Astrocyte (in vitro differentiated cells and primary cell): ENCODE measurements at places on chromosomes 5 and 9. TPM values are rescaled to one million over a fixed set of nuclear protein-coding genes. Genes with fewer than 3 reads are reported as not detected.

DNA sequence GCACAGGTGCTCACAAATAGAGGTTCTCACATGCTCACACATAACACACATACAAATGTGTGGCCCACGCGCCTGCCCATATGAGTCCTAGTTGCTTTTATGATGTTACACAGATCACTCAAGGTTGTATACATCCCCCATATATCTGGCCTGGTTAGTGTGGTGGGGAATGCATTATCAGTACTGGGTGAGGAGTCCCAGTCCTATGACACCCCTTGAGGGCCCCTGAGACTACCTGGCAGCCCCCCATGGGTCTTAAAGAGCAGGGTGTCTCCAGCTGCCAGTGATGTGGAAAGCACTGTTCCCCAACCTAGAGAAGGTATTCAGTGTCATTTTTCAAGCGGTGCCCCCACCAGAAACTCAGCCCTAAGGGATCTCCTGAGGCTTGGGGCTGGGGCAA lies 2.8 kb upstream of the HAND1 start:
- peaks cover 98% of the 10 kb centered on the region for H3K27me3 ChIP-seq
- H3K4me1 ChIP-seq = peaks cover 12% of the 10 kb centered on the region
- DNase-seq = no peak
- H3K4me3 ChIP-seq = no peak overlapping the region
- no peaks in the 10 kb centered on the region for H3K36me3 ChIP-seq

- no peaks in the 10 kb centered on the region for H3K36me3 ChIP-seq
- H3K27ac ChIP-seq = no peak overlapping the region
- no peak for DNase-seq
- H3K4me3 ChIP-seq = no peak overlapping the region
- no peaks in the 10 kb centered on the region for H3K4me1 ChIP-seq
- H3K27me3 ChIP-seq = no peaks in the 10 kb centered on the region
These were observed 239.1 kb downstream of the ELAVL2 start for GRCh38 chr9:23586906-23587305.

- no peaks in the 10 kb centered on the region for H3K4me1 ChIP-seq
- H3K27ac ChIP-seq = no peak overlapping the region
- H3K27me3 ChIP-seq = no peaks in the 10 kb centered on the region
- no peaks in the 10 kb centered on the region for H3K36me3 ChIP-seq
- DNase-seq = no peak
These were observed 488.0 kb upstream of the CYLC2 start for GRCh38 chr9:102507044-102507687.

DNA sequence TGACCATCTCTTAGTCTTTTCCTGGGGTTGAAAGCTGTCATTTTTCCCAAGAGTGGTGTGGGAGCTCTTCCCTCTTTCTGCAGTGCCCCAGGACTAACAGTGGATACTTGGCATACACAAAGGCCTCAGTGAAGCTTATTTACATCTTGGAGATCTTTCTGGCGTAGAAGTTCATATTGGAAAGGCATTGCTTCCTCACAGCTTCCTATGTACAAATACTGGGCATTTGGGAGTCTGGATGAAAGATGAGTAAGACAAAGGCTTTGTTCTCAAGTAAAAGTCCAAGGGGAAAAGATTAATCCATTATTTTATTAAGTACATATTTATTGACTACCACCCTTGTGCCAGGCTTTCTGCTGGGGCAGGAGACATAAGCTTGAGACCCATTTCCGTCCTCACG lies 22.0 kb downstream of the MAP3K1 start:
- no peaks in the 10 kb centered on the region for H3K36me3 ChIP-seq
- no peak overlapping the region for H3K4me3 ChIP-seq
- H3K27ac ChIP-seq = no peak overlapping the region
- no peaks in the 10 kb centered on the region for H3K27me3 ChIP-seq
- no peaks in the 10 kb centered on the region for H3K4me1 ChIP-seq

DNA sequence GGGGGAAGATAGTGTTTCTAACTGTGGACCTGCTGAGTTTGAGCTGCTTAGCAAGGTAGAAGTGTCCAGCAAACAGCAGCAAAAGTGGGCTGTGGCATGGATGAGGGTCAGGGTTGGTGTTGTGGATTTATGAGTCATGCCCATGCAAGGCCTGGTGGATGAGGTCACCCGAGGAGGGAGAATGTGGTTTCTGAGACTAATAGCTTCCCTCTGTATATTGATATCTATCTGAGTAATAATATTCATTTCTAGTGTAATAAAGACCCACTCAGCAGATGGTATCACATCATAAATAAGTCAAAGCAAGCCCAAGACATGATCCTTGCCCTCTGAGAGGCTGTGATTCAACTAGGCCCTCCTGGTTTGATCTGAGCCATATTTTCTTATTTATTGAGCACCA lies 597.8 kb upstream of the CLINT1 start:
- H3K4me3 ChIP-seq = no peak overlapping the region
- no peaks in the 10 kb centered on the region for H3K27me3 ChIP-seq
- H3K27ac ChIP-seq = no peak overlapping the region
- H3K36me3 ChIP-seq = no peaks in the 10 kb centered on the region

DNA sequence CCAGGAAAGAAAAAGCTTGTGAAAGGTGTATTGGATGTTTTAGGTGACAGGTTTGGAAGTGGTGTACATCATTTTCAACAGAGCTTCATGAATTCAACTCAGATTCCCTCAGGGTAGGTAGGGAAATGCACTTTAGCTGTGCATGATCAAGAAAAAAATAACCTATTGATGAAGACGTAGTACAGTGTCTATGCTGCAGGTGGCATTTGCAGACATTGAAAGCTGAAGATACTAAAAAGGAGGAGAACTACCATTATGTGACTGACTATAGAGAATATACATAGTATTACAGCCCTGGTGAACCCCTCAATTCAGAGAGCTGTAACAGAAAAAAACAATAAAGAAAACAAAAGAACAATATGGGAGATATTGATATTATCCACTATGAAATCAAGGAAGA lies 2344.7 kb upstream of the ACO1 start:
- H3K36me3 ChIP-seq = no peaks in the 10 kb centered on the region
- H3K27ac ChIP-seq = no peak overlapping the region
- H3K4me3 ChIP-seq = no peak overlapping the region
- no peak for DNase-seq
- no peaks in the 10 kb centered on the region for H3K27me3 ChIP-seq

GRCh38 chr5:177382423-177383029 lies 1.7 kb upstream of the SLC34A1 start:
- H3K27me3 ChIP-seq = peaks cover 12% of the 10 kb centered on the region
- H3K27ac ChIP-seq = no peak overlapping the region
- H3K4me3 ChIP-seq = no peak overlapping the region
- peaks cover 6% of the 10 kb centered on the region for H3K4me1 ChIP-seq
- H3K36me3 ChIP-seq = no peaks in the 10 kb centered on the region

DNA sequence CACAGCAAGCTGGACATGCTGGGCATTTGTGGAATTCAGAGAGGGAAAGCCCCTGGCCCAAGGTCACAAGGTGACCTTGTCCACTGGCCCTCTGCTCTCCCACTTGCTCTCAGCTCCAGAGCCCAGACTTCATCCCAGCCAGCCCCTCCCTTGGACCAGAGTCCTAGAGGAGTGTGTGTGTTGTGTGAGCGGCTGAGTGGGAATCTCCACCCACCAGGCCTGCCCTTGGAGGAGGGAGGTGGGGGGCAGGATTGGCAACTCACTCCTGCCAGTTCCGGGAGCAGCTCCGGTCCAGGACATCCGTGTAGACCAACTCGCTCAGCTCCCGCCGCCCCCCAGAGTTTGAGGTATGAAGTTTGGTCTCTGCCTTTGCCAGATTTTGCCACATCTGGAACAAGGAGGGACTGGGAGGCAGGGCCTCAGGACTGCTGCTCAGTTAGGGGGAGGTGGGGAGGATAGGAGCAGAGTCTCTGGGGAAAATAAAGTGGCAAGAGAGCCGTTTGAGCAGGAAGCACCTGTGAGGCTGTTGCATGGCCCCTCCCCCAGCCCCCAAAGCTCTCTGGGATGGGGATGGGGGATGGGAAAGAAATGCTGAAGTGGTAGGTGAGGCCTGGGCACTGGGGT lies 1.4 kb downstream of the MZB1 start:
- no peak for DNase-seq
- peaks cover 4% of the 10 kb centered on the region for H3K4me1 ChIP-seq
- H3K27ac ChIP-seq = no peak overlapping the region
- H3K36me3 ChIP-seq = no peaks in the 10 kb centered on the region
- H3K4me3 ChIP-seq = no peak overlapping the region
- H3K27me3 ChIP-seq = peaks cover 6% of the 10 kb centered on the region

DNA sequence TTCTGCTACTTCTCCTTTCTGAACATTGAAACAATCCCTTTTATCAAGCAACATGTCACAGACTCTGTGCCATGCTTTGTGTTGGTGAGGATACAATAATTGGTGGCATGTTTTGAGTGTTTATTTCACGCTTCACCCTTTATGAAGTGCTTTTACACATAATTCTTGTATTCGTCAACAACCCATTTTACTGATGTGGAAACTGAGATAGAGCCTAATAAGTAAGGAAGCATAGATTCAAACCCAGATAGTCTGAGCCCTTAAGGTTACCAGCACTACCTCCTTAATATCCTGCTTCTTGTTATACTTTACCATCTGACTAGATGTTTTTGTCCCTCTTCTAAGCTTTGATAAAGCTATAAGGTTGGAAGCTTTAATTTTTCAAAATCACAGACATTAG lies 49.3 kb upstream of the TTC23L start:
- no peak for DNase-seq
- H3K27ac ChIP-seq = peak overlapping the region; percentile 39
- no peaks in the 10 kb centered on the region for H3K27me3 ChIP-seq
- no peaks in the 10 kb centered on the region for H3K36me3 ChIP-seq

DNA sequence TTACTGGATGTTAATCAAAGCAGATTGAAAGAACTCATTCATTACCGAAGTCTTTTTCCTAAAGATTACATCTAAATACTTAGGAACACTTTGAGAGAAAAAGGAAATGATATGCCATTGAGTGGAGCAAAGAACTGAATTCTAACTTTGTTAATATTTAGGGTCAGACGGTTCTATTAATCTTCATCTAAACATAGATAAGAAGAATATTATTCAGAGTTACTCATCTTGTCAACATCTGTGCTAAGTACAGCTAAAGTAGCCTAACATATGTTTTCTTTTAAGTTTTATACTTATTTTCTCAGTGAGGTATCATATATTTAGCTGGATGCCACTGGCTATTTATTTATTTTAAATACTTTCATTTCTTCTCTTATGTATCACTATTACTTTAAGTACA lies 1763.7 kb downstream of the EFNA5 start:
- H3K4me3 ChIP-seq = no peak overlapping the region
- no peaks in the 10 kb centered on the region for H3K36me3 ChIP-seq
- no peaks in the 10 kb centered on the region for H3K4me1 ChIP-seq

GRCh38 chr9:16627521-16627920 lies 242.9 kb downstream of the BNC2 start:
- H3K27ac ChIP-seq = peak overlapping the region; percentile 70
- no peaks in the 10 kb centered on the region for H3K27me3 ChIP-seq
- DNase-seq = no peak

DNA sequence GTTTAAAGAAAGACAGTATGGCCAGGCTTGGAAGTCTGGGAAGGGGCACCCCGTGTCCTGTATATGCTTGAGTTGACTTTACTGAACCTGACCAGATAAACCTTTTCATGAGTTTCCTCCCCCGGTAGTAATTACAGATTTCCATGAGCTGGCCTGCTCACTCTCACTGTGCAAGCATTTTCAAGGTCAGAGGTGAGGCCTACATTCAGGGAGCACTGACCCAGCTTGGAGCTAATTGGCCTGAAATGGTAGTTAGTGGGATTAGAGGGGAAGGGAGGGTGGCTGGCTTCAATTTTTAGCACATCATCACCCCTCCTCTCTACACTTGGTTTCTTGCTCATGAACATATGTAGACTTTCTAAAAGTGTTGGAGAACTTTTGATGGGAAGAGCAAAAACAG lies 99.2 kb downstream of the PSAT1 start:
- H3K27me3 ChIP-seq = no peaks in the 10 kb centered on the region
- no peaks in the 10 kb centered on the region for H3K4me1 ChIP-seq
- no peak overlapping the region for H3K4me3 ChIP-seq
- H3K27ac ChIP-seq = no peak overlapping the region

GRCh38 chr5:107387526-107388140 lies 283.1 kb downstream of the EFNA5 start:
- peak overlapping the region; percentile 58 for H3K27ac ChIP-seq
- peaks cover 25% of the 10 kb centered on the region for H3K4me1 ChIP-seq
- no peak for DNase-seq
- H3K4me3 ChIP-seq = peak overlapping the region; percentile 1
- peaks cover 3% of the 10 kb centered on the region for H3K27me3 ChIP-seq
- H3K36me3 ChIP-seq = no peaks in the 10 kb centered on the region

DNA sequence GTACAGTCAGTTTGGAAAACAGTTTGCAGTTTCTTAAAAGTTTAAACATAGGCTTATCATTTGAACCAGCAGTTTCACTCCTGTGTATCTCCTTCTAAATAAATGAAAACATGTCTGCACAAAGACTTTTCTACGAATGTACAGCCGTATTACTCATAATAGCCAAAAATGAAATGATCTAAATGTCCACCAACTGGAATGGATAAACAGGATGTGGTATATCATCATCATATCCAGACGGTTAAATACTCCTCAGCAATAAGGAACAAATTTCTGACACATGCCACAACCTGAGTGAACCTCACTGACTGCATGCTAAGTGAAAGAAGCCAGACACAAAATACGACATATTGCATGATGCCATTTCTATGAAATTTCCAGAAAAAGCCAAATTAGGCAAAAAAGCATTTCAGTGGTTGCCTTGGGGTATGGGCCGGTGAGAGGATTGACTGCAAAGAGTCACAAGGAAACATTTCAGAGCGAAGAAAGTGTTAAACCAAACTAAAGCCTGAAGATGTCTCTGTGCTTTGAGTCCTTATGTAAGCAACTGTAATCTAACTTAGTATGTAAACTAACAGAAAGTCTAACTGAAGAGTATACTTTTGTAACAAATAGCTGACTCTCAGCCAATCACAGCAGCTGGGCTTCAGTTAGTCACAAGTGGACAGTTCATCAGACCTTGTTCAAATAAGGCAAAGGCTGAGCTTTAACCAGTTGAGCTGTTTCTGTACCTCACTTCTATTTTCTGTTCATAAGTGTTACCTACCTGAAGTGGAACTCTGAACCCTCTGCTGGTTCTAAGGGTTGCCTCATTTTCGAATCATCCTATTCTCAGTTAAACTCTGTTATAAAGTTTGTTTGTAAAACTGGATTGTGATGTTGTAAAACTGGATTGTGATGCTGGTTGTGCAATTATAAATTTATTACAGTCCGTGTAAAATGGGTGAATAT lies 65.2 kb downstream of the TRIO start:
- peaks cover 78% of the 10 kb centered on the region for H3K4me1 ChIP-seq
- H3K27ac ChIP-seq = peak overlapping the region; percentile 90
- H3K4me3 ChIP-seq = no peak overlapping the region
- peak; percentile 91 for DNase-seq

The TMC1 gene
- 0.10 TPM in 1 of 2 replicates, not detected in the other for total RNA-seq

The UGT3A1 gene
- 0.14 TPM in 1 of 2 replicates, not detected in the other for total RNA-seq

The ZNF474 gene
- total RNA-seq = 0.38 and 0.45 TPM in 2 replicates

The ADAMTS19 gene
- total RNA-seq = 0.61 and 0.87 TPM in 2 replicates

The CDH9 gene
- total RNA-seq = not detected in 2 replicates
